ENCODE measurements at places on chromosomes 3 and 15.
A peak's percentile ranks its signal among the peaks of the same experiment; 100 is the strongest.

DNA sequence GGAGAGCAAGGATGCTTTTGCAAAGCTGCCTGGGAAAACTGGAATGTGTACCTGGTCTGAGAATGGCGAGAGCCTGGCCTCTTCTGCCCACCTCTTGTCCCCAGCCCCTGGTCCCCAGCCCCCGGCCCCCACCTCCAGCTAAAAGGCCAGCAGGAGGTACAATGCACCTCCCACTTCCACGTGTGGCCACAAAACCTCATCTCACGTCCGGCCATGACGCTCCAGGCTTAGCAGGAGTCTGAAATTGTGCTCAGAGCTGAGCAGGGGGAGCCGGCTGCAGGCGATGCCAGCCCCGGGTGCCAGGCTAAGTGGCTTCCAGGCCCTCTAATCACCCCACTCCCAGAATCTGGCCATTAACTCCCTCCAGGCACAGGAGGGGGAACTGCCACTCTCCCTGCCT, 83.1 kb upstream of the PRR20G start:
- DNase-seq, result no peak

GRCh38 chr15:23762026-23762425, 74.9 kb upstream of the NDN start:
- no peak for DNase-seq

- peak; percentile 84 for DNase-seq
Measured at GRCh38 chr15:82849556-82850512, 40.4 kb downstream of the WHAMM start.

GRCh38 chr15:95598251-95598855, 732.1 kb upstream of the NR2F2 start:
- no peak for DNase-seq

DNA sequence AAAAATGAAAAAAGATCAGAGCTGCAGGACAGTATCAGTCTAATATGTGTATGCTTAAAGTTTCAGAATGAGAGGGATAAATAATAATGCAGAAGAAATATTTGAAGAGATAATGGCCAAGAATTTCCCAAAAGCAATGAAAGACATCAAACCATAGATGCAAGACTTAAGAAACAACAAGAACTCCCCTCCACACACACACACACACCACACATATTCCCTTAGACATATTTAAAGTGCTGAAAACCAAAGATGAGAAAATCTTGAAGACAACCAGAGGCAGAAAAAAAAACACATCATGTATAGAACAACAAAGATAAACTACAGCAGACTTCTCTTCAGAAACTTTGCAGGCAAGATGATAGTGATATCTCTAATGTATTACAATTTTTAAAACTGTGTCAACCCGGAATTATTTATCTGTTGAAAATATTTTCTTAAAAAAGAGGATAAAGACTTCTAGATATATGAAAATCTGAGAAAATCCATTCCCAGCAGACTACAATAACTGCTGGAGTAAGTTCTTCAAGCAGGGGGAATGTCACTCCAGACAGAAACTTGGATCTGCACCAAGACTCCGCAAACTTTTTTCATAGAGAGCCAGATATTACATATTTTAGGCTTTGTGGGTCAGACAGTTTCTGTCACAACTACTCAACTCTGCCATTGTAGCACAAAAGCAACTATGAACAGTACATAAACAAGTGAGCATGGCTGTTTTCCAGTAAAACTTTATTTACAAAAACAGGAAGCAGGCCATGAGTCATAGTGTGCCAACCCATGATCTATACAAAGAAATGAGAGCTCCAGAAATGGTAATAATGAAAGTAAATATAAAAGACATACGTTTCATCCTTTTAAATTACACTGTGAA, 223.4 kb upstream of the CGNL1 start:
- DNase-seq, result peak; percentile 81

GRCh38 chr3:49460188-49460890, 9.7 kb upstream of the DAG1 start:
- DNase-seq, result no peak

DNA sequence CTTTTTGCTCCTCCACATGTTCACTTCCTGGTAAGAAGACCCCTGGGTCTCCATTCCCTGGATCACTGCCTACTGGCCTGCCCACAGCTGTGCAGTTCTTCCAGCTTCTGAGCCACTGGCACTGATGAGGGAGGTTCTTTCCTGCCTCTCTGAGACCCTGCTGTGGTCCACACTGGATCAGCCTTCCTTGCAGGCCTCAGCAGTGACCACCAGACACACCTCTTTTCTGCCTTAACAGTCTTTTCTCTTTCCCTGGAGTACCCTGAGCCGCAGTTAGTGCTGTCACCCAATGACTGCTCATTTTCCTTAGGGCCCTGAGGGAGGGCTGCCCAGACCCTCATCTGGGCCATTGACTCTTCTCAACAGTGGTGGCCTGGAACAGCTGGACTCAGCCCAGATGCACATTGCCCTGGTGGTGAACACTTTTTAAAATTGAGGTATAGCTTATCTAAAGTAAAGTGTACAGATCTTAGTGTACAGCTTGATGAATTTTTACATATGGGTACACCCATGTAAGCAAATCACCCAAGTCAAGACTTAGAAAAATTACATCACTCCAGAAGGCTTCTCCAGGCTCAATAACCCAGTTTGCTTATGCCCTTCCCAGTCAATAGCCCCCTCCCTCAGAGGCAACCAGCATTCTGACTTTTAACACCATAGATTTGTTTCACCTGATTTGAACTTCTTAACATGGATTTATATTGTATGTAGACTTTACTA, 32.8 kb upstream of the C3orf80 start:
- no peak for DNase-seq

- no peak for DNase-seq
Measured at GRCh38 chr3:144557515-144557914, 585.9 kb downstream of the DIPK2A start.

All from suppressor macrophage (primary cell).